ENCODE measurements at places on chromosomes 3 and 15.

DNA sequence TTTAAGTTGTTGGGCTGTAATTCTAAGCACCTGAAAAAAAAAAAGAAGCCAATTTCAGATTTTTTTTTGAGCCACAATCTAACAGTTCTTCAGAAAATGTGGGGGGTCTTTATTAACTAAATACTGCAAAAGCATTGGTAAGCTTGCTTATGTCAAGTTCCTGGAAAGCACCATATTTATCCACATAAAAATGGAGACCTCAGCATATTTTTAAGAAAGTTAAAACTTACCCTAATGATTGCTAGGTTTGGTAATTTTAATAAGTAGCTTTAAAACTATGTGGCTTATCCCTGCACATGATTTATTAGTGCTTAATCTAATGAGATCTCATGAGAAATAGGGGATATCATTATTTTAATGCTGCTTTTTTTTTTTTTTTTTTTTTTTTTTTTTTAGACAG, 156.8 kb downstream of the USP13 start:
- no peak for DNase-seq

DNA sequence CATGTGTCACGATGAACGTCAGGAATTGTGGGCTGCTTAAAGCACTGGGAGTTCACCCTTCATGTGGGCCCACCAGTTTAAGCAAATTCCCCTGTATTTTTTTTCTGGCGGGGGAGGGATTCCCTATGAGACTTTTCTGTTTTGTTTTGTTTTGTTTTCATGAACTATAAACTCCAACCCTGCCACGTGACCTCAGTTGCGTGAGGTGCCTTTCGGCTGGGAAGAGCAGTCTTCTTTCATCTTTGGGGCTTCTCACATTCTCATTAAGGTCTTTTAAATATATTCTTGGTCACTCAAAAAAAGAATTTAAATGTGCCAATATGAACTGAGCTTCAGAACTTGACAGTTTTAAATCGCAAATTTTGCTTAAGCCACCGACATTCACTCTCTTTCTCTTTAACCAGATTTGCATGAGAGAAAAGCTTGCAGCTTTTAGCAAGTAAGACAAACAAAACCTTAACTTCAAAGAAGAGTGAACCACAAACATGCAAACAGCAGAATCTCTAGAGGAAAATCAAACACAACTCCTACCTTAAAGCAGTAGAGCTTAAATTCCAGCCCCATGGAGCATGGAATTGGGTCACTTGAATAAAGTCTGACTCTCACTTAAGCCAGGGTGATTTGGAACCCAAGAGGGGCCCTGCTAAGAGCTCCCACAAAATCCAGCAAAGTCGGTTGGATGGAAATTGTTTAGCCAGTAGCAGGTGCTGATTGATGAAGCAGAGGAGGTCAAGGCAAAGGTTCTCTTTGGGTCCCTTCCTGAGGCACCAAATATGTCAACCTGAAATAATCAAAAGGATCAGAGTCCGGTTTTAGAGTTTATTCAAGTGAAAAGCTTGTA, 699.8 kb upstream of the GBE1 start:
- DNase-seq = no peak

GRCh38 chr3:53957831-53958230, 66.2 kb upstream of the SELENOK start:
- no peak for DNase-seq

DNA sequence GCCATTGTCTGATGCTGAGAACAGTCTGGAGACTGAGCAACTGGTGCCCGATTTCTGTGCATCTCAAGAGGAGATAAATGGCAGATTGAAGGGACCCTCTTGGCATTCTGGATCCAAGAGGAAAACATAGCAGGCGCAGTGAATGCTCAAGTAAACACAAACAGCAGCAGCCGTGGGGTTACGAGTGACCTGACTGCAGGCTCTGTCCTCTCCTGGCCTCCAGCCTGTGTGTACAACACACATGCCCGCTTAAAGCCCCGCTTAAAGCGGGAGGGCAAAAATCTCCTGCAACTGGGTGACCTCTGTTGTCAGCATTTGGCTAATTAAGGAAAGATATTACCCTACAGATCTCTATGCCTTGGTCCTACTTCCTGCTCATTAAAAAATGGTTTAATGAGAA, 120.5 kb downstream of the GREM1 start:
- no peak for DNase-seq

DNA sequence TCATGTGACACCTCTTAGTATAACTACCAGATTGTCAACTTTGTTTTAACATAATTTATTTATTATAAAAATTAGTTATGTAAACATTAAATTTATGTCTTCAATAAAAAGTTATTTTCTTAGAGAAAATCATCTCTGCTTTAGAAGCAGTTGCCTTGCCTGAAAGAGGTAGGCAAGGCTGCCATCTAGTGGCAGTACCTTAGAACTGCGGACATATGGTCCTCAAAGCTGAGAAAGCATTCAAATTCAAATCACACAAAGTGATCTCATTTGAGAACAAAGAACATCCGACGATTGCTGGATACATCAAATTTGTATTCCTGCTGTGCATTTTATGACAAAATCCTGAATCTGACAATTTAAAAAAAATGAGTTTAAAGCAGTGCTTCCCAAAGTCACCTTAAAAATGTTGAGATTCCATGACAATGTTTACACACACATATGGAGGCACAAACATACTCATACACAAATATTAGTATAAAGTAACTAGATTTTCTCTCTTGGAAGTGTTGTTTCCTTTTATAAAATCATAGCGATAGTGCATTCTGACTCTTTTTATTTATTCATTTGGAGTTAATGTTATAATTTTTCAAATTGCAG, 617.4 kb downstream of the CADM2 start:
- DNase-seq = peak; percentile 56

DNA sequence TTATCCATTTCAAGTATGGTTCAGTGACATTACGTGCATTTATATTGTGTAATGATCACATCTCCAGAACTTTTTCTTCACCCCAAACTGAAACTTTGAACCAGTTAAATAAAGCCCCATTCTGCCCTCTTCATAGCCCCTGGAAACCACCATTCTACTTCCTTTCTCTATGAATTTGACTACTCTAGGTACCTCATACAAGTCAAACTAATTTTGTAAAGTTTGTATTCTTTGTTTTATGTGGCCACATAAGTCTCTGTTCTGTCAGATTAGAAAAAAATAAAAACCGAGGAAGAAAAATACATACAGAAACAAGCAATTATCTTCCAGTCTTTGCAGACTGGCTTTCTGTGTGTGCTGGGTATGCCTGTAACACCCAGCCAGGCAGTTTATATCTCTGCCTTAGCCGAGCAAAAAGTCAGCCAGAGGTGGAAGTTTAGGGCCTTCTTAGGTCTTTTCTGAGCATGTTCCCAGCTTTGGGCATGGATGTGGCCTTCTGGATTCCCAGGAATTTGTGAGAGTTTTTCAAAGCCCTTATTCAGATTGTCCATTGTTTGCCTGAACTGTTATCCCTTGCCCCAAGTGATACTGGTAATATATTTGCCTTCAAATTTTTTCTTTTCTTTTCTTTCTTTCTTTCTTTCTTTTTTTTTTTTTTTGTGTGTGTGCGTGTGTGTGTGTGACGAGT, 6.0 kb upstream of the GRAMD1C start:
- DNase-seq = no peak

- DNase-seq = no peak
Measured at GRCh38 chr3:153855772-153856171, 265.4 kb upstream of the ARHGEF26 start.

DNA sequence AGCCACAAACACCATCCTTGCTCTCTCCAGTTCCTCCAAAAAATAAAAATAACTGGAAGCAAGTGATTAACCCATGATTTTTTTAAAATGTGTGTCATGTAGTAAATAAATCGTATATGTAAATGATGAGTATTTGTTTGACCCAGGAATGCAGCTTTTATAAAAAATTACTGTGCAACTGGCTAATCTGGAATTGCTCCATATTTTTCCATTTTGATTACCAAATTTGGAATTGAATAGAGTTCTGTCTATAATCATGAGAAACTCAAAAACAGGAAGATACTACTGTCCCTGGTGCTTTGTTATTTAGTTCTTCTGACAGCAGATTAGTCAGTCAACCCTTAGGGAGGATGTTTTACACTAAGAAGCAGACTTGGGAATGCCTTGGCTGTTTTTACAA, 116.2 kb downstream of the CCNL1 start:
- DNase-seq = no peak

- DNase-seq = peak; percentile 77
Measured at GRCh38 chr3:4983739-4984510, 4.7 kb downstream of the BHLHE40 start.

DNA sequence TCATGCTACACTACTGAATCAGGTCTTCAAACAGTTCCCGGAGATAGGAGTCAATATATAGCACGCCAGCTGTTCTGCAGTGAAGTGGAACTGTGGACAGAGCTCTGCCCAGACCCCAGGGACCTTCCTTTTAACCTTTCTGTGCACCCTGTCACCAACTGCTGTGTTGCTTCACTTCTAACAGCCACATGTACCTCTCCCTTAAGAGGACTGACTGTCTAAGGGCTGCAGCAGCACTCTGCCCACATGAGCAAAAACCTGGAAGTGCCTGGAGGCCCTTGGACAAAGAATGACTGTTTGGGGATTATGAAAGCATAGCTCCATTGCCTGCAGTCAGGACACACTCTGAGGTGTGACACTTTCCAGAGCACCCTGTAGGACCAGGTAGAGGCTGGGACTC, 88.3 kb upstream of the CTNNB1 start:
- no peak for DNase-seq

GRCh38 chr3:106347350-106347749, 478.5 kb upstream of the CBLB start:
- no peak for DNase-seq

DNA sequence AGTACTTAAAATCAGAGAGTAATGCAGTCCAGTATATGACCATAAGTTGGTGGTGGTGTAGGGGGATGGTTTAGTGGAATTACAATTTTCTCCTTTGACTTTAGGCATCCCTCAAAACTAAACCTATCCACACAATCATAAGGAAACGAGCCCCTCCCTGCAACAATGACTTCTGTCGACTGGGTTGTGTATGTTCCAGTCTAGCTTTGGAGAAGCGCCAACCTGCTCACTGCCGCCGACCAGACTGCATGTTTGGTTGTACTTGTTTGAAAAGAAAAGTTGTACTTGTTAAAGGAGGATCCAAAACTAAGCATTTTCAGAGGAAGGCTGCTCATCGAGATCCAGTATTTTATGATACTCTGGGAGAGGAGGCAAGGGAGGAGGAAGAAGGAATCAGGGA, 52.8 kb downstream of the MGA start:
- no peak for DNase-seq

GRCh38 chr15:35618260-35619188, 72.6 kb upstream of the DPH6 start:
- DNase-seq = no peak

Data from kidney glomerular epithelial cell (primary cell).